ENCODE measurements at places on chromosomes 12 and 14. TPM values are rescaled to one million over a fixed set of nuclear protein-coding genes. Genes with fewer than 3 reads are reported as not detected.

DNA sequence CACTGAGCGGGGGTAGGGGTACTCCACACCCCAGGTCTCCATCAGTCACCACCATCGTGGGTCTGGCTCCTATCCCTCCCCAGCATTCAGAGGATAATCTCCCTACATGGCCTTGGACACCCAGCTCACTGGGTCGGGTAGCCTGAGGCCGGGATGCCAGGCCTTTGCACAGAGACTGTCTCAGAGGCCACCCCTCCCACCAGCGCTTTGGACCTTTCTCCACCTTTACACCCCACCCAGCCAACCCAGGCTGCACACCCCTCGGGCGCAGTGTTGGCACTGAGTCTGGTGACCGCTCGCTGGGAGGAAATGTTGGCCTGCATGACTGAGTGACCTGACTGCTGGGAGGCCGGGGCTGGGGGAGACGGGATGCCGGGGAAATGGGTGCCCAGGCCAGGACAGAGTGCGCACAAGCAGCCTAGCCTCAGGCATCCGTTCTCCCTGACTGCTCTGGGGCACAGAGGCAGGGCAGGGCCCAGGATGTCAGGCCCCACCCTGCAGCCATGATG, 10.6 kb upstream of the LBHD2 start:
- no peak for DNase-seq

- DNase-seq = no peak
These were observed at the start of gene TGM1 for GRCh38 chr14:24262821-24263733. Gene TGM1 (minus strand): TSS chr14:24263177. CDS start chr14:24262352, 825 bp downstream.

GRCh38 chr12:292186-292585, 29.6 kb upstream of the SLC6A13 start:
- DNase-seq = no peak

DNA sequence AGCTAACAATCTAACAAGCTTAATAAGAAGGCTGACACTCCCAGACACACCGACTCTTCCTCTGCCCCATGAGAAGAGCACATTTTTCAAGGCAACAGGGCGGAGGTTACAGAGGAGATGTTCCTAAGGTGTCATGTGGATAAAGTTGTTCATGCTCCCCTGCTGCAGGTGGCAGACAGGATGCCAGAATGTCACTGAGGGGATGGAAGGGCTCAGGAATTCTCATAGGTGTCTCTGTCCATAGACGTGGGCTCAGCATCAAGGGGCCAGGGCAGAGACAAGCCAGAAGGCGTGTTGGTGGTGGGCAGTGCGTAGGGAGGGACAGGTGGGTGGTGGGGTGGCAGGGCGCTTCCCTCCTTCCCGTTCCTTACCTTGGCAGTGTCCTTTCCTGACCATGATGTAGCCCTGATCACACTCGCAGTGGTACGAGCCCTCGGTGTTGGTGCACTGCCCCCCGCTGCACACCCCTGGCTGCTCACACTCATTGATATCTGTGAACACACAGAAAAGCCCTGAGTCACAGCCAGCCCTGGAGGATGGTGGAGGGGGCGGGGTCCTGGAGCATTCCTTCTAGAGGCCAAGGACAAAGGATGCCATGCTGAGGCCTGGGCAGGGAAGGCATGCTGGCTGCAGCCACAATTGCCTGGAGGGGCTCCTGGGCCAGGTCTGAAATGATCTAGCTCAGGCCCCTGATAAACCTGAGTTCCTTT, 23.0 kb downstream of the ISCA2 start:
- DNase-seq = no peak

DNA sequence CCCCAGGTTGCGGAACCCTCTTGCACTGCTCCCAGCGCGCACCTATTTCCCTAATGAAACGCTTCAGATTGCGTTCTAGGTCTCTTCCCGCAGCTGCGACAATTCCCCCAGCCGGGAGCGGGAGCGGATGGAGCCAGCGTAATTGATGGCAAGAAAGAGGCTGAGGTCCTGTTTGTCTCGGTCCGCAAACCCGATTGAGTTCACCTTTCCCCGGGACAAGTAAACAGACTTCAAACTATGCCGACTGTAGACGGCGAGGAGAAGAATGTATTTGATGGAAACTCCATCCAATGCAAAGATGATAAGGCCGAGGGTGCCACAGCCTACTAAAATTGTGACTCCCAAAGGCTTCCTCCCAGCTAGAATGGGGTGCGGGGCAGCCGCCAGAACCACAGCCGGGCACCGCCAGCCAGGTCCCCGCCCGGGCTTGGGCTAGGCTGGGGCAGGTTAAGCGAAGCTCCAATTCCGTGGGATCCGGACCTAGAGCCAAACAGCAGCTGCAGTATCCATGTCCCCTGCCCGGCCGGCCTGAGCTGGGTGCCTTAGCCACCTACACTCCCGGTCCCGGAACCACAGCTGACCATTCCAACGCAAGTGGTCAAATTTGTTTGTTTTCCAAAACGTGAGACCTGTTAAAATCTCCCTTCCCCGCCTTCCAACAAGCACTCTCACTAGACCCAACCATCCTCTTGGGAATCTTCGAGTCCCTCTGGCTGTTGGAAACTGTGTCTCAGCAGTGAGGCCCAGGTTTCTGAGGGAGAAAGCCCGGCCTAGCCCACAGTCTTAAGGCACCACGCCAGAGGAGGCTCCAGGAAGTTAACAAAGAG, 5.5 kb downstream of the NKX2-1 start:
- no peak for DNase-seq

DNA sequence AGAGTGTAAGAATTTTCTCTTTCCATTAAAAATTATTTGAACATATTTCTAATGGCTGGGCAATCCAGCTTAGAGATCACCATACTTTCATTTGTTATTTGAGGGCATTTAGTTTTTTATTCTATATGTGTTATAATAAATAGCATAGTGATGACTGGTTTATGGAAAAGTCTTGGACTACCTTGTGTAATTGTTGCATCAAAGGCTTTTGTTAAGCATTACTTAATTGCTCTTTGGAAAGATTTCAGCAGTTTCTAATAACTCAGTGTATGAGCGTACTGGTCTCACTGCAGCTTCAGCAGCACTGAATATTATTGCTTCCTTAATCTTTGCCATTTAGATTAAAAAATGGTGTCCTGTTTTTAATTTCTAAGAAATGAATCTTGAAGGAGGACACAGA, 22.8 kb downstream of the TMEM19 start:
- DNase-seq = no peak

DNA sequence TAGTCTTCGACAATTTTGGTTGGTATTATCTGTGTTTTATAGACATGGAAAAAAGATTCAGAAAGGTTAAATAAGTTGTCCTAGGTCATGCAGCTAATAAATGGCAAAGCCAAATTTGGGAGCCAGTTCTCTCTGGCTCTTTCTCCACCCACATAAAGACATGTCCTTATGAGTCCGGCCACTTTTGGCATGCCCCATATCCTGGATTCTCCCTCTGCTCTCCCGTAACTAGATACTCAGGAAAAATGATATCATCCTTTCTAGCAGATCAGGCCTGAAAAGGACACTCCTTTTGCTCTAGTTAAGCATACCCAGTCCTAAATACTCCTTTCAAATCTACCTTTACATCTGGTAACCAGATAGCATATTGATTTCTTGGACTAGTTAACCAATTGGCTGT, 64.4 kb downstream of the TTLL5 start:
- DNase-seq = no peak

DNA sequence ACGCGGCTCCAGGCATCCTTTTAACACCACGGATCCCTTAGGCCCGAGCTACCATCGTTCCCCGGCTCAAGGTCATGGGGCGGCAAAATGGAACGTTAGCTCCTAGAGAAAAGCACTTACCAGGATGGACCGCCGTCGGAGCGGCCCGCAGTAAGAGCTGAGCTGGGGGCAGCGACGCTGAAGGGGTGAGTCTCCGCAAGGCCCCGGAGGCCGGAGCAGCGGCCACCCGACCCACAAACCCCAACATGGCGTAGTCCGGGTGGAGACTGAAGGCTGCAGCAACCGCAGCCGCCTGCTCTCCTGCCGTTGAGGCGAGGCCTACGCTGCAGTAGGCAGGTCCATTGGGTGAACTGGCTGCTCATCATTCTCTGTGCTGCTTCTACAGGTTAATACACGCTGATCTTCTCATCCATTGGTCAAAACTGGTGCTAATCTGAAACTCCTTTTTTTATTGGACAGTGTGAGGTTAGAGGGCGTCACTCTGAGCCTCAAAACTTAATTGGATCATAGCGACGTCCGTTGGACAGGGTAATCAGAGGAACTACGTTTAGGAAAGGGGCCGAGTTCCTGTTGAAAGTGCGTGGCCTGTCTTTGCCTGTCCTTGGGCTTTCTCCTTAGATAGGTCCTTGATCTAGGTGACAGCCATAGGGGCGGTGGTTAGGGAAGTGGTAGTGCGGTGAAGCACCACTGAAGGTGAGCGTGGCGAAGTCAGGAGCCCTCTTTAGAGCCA, at the start of gene ATP5F1B:
ATP5F1B (minus strand) TSS at position 268 of the 730 bp plus-strand sequence; CDS start at position 247, 21 bp downstream.
- DNase-seq = peak; percentile 91

DNA sequence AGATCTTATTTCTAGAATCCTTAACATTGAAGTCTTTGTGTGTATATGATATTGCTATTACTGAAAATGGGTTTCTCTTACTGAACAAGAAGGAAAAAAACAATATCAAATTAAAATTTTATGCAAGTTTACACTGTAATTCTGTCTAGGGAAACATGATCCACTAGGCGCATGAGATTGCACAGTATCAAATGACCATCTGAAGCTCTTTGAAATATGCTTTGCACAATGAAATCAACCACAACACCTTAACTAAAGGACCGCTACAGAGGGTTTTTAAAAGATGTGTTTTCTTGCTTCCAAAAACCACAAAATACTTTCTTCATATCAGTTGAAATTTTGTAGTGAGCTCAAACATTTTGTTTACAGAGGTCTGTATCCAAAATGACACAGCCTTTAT, 15.1 kb upstream of the KERA start:
- no peak for DNase-seq

DNA sequence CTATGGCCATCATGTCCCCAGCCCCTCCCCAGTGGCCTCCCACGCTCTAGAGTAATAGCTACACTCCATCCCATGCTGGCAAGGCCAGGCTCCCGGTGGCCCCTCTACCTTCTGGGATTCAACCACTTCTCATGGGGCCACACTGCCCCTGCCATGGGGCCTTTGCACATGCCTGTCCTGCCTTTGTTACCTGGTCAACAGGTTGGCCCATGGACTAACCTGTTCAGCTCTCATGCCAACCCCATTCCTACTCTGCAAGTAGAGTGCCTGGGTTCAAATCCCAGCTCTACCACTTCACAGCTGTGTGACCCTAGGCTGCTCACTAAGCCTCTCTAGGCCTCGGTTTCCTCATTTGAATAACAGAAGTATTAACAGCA, 98.5 kb downstream of the RFLNA start:
- DNase-seq = no peak

DNA sequence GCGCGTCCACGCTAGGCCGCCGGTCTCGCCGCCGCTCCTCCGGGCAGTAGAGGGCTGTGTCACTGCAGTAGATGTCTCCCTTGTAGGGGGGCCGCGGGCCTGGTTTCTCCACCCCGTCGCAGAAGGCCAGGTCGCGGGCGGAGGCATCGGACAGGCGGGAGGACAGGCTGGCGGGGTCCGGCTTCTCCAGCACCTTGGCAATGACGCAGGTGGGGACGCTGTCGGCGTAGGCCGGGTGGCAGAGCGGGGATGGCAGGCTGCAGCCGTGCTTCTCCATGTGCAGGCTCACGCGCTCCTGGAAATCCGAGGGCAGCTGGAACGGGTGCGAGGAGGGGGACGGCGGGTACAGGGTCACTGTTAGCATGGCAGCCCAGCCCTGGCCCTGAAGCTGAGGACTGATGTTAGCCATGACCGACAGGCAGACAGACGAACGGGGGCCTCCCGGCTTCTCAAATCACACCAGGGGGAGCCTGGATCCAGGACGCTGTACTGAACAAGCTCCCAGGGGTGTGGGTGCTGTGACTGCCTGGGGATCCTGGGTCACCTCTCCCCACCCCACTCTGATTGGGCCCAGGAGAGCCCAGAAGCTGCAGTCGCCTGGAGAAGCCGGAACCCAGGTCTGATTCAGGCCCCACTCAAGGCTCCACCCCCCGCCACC, 48.1 kb downstream of the BEGAIN start:
- DNase-seq = no peak

GRCh38 chr14:62053188-62053587, 291.0 kb downstream of the SNAPC1 start:
- no peak for DNase-seq

The TAS2R7 gene
- total RNA-seq = not detected

The LACRT gene
- not detected for total RNA-seq

The AMHR2 gene
- not detected for total RNA-seq

The NEUROD4 gene
- total RNA-seq = not detected

The LRRC43 gene
- total RNA-seq = 0.23 TPM

The TIGAR gene
- total RNA-seq = 14.0 TPM

The PZP gene
- total RNA-seq = not detected

Data from activated naive CD8-positive, alpha-beta T cell treated with anti-CD3 and anti-CD28 coated beads for 36 hours (primary cell).